ENCODE measurements at places on chromosomes 7 and 10.

- H3K4me1 ChIP-seq = peaks cover 36% of the 10 kb centered on the region
- no peak for DNase-seq
- H3K4me3 ChIP-seq = no peak overlapping the region
Measured at GRCh38 chr7:73703757-73704639, 15.5 kb downstream of the STX1A start.

GRCh38 chr10:4352414-4352961 lies 473.5 kb upstream of the AKR1E2 start:
- H3K27me3 ChIP-seq = no peaks in the 10 kb centered on the region
- DNase-seq = no peak
- no peak overlapping the region for H3K4me3 ChIP-seq

GRCh38 chr10:116769791-116770190 lies 27.4 kb upstream of the HSPA12A start:
- DNase-seq = no peak
- H3K4me1 ChIP-seq = peaks cover 44% of the 10 kb centered on the region
- no peak overlapping the region for H3K4me3 ChIP-seq
- no peaks in the 10 kb centered on the region for H3K27me3 ChIP-seq
- H3K27ac ChIP-seq = no peak overlapping the region

DNA sequence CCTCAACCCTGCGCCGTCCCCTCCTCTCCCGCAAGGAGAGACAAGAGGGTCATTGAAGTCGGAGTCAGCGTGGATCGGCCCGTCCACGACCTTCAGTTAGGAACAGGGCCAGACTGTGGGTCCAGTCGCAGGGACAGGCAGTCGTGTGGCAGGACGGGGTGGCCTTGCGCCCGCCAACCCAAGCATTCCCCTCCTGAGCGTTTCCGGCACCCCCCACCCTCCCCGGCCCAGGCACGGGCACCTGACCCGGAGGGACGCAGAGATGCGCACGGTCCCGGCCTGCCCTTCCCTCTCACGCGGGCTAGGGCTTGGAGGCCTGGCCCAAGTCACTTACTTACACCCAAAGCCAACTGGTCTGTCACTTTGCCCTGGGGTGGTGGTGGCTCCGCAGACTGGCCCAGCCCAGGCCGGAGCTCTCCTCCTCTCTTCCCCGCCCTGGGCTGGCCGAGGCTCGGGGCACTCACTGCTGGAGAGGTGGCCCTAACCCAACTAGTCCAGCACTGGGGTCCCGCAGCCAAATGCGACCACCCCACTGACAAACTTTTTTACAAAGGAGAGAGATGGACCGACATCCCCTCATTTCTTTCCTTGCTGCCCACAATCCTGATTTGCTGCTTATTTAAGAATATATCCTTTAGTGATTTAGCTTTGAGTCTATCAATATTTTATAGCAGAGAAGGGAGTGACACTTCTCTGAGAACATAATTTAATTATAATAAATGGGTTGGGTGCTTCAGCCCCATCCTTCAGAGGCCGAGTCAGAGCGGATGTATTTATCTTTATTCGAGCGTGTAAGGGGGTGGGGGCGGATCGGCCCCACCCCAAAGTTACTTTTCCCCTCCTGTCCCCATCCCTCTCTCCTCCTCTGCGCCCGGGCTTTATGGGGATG lies 1.2 kb upstream of the UNCX start:
- no peak for DNase-seq
- no peak overlapping the region for H3K27ac ChIP-seq
- H3K4me1 ChIP-seq = no peaks in the 10 kb centered on the region
- no peak overlapping the region for H3K4me3 ChIP-seq
- peaks cover 48% of the 10 kb centered on the region for H3K27me3 ChIP-seq

- no peak overlapping the region for H3K27ac ChIP-seq
- no peaks in the 10 kb centered on the region for H3K36me3 ChIP-seq
- no peak for DNase-seq
- H3K4me1 ChIP-seq = no peaks in the 10 kb centered on the region
- H3K4me3 ChIP-seq = no peak overlapping the region
- H3K27me3 ChIP-seq = no peaks in the 10 kb centered on the region
Measured at GRCh38 chr7:82413237-82413636, 30.3 kb downstream of the CACNA2D1 start.

GRCh38 chr7:157908006-157908782 lies 571.4 kb downstream of the DNAJB6 start:
- no peak for DNase-seq
- H3K27ac ChIP-seq = no peak overlapping the region
- H3K27me3 ChIP-seq = no peaks in the 10 kb centered on the region
- H3K36me3 ChIP-seq = no peaks in the 10 kb centered on the region
